ENCODE measurements at places on chromosomes 2 and 18.

DNA sequence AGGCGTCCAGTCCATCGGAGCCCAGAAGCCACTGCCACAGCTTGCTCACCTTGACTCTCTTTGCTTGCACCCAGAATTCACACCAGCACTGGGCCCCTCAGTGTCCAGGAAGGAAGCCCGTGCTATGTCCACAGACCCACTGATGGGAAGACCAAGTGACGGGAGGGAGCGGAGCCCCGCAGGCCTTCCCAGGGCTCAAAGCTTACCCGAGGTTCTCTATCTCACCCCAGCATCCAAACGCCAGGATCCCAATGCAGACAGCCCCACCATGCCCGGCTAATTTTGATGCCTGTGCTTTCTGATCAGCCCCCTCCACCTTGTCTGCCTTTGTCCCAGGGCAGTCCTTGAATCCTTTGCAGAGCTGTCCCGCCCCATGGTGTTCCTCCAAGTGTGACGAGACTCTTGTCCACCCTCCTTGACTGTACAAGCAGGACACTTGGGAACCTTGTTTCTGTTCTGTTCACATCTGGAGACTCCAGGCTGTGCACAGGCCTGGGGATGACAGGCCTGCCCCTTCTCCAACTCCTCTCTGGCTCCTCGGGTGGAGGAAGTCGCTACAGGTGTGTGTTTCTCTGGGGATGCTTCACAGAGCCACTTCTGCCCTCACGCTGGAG is 12.0 kb downstream of the NPPC start:
- no peak for DNase-seq

DNA sequence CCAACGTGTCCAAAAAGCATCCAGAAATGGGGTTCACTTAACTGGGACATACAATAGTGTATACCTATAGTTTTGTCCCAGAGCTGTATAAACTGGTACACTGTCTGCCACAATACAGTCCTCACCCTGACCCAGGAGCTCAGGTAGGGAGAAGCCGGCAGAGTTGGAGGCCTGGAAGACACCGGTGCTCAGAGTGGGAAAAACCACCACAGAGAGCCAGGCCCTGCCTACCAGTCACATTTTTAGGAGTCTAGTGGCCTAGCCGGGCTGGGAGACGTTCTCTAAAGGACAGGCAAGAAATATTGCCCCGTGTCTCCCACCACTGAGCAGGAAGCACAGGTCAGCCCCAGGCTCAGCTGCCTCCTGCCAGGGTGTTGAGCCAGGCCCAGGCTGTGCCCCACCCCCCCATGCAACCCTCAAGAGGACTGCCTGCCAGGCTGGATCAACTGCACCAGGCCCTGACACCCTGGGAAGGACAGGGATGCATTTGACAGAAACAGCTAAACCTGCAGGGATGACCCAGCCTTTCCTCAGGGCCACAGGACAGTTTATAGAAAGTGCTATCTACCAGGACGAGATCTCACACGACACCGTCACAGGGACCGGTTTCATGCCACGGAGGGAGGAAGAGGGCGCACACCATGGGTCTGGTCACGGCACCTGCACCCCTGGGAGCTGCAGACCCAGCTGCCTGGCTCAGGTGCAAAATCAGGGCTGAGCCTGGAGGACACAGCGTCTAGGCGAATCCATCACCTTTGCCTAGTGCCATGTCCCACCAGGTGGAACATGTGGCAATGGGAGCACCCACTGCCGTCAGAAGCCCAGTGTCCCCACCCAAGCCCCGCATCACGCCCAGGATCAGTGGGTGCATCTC is 89.9 kb downstream of the TMEM18 start:
- DNase-seq = no peak

- no peak for DNase-seq
Measured at GRCh38 chr2:64328756-64329155, 125.2 kb upstream of the LGALSL start.

DNA sequence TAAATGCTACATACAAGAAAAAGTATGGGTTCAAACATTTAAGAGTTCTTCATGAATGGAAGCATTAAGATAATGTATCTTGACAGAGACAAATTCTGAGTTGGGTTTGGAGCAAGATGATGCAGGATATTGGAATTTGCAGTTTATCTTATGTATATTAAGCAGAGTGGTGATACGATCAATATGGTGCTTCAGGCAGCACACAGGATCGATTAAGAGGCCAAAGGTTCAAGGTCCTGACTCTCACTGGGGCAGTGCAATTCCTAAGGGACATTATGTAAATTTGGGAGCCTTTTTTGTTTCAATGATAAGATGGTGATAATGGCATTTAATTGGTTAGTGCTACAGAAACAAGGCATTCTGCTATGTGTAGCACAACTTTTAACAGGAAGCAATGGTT is 381.9 kb downstream of the KCNJ3 start:
- no peak for DNase-seq

DNA sequence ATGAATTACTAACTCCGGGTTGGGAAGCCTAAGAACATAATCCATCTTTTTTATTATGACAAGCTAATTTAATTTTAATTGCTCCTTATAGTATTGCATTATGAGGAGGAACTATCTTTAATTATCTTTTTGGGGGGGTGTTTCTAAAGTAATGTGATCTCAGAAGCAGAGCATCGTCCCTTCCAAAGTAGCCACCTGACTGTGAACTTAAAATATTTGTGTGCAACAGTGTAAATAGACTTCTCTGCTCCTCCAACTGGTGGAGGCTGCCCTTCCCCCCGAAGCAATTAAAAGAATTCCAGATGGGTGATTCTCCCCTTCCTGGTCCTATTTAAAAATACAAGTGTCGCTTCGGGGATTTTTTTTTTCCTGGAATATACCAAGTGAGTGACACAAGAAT is 55.7 kb downstream of the TCF7L1 start:
- DNase-seq = no peak

- peak; percentile 0 for DNase-seq
Measured at GRCh38 chr2:211248841-211249240, 692.4 kb downstream of the CPS1 start.

DNA sequence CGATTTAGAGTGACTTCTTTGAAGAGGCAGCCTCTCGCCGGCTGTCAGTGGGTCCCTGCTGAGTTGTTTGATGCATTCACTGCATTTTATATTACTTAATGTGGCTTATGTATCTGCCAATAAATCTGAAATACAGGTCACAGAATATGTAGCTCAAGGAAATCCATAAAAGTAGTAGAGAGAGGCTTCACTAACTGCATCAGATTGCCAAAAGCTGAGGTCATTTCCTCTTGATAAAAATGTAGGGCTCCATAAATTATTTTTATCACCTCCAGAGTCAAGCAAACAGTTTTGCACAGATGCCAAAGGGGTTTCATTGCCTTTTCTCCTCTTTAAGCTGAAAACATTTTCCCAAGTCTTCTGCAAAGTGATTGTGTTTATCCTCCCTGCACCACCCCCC is 36.5 kb upstream of the CCDC93 start:
- no peak for DNase-seq

GRCh38 chr18:10015941-10016819 is 102.4 kb downstream of the VAPA start:
- DNase-seq = no peak

DNA sequence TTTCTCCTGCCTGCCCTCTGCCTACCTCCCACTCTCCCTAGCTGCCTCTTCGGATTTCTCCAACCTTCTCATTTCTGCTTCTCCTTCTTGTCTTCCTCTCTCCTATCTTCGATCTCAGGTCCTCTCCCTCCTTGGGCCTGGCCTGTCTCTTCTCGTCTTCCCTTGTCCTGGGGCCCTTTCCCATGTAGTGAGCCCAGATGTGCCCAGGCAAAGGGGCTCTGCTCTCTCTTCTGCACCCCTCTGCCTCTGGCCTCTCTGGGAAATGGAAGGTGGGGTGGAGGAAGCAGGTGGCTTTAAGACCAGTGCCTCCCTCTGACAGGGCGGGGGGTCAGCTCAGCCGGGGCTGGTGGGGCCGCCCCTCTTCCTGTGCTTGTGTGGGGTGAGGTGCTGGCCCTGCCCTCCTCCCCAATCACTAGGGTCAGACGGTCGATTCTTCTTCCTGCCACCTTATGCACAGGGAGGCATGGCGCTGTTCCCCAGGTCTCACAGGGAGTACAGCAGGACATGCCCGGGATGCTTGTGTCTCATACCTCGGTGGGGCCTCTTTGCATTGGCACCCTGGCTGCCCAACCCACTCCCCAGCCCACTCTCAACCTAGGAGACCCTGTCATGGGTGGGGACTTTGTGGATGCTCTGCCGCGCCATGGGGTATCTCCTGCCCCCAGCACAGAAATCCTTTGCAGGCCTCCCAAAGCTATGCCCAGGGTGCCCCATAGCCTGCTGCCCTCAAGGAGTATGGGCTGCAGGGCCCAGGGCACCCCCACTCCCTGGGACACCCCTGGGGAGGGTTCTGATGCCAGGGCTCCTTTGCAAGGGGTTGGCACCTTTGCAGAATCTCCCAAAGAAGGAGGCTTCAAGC is 213.8 kb upstream of the HAAO start:
- no peak for DNase-seq

DNA sequence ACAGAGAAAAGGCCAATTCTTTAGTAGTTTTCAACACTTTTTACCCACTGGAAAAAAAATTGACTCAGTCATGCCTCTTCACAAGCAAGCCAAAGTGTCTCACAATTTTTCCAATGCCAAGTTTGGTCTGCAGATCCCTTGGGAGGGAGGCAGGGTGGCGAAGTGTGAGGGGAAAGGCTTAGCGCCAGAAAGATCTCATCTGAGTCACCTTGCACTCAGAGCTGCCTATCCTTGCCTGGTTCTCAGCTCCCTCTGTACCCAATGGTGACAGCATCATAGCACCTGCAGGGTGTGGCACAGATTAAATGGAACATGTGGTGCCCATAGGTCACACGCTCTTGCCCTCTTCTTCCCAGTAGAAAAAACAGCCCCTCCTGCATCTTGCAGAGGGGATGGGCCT is 55.2 kb upstream of the GYPC start:
- no peak for DNase-seq

GRCh38 chr18:28284132-28284531 is 107.2 kb upstream of the CDH2 start:
- no peak for DNase-seq

GRCh38 chr2:217975626-217976025 is 27.2 kb downstream of the TNS1 start:
- DNase-seq = no peak

DNA sequence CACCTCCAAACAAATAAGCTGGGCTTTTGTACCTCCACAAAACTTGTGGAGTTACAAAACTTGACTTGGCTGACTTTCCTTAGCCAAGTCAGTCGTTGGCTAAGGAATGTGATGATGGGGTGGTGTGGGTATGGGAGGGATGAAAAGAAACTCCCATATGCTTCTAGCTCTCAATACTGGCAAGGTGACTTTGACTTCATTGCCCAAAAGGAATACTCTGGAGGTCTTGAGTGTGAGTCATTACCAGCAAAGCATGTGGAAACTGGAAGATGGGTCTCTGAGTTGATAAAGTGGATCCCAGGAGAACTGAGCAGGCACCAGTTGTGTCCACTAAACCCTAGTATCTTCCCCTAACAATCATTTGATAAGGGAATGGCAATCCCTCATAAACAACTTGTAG is 226.7 kb downstream of the GULP1 start:
- no peak for DNase-seq

GRCh38 chr2:69087211-69087911 is 74.4 kb downstream of the ANTXR1 start:
- no peak for DNase-seq

DNA sequence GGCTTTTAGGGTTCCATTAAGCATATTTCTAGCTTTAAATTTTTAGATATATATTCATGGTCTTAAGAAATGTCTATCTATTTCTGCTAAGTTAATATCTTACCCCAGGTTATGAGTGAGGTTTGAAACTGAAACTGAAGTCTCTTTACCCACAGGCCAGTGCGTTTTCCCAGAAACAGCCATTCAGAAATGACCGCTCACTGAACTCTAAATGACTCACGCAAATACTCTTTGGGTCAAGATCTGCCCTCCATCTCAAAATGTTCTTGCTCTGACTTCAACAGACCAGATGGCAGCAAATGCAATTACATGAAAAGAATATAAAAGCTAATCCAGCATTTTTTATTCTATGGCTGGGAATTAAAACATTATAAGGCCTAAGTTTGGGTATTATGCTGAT is 315.2 kb downstream of the TDRD15 start:
- no peak for DNase-seq

DNA sequence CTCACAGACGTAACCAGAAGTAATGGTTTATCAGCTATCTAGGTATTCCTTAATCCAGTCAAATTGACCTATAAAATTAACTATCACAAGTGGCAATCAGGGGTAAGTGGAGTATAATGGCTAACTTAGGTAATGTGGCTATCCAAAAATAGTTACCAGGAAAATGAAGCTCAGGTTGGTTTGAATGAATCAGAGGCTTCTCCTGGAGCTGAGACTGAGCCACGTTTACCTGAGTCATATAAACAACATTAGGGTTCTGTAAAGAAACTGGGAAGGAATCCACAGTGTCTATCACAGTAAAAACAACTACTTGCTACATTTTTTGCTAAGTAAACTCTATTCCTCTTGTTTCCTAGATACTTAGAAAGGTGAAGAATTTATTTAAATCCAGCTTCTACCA is 236.0 kb upstream of the SPHKAP start:
- no peak for DNase-seq

- no peak for DNase-seq
Measured at GRCh38 chr18:37572736-37573135, 7.1 kb upstream of the CELF4 start.

GRCh38 chr2:234422981-234423431 is 73.9 kb downstream of the ARL4C start:
- no peak for DNase-seq

GRCh38 chr18:34723143-34723542 is 13.0 kb downstream of the DTNA start:
- no peak for DNase-seq

DNA sequence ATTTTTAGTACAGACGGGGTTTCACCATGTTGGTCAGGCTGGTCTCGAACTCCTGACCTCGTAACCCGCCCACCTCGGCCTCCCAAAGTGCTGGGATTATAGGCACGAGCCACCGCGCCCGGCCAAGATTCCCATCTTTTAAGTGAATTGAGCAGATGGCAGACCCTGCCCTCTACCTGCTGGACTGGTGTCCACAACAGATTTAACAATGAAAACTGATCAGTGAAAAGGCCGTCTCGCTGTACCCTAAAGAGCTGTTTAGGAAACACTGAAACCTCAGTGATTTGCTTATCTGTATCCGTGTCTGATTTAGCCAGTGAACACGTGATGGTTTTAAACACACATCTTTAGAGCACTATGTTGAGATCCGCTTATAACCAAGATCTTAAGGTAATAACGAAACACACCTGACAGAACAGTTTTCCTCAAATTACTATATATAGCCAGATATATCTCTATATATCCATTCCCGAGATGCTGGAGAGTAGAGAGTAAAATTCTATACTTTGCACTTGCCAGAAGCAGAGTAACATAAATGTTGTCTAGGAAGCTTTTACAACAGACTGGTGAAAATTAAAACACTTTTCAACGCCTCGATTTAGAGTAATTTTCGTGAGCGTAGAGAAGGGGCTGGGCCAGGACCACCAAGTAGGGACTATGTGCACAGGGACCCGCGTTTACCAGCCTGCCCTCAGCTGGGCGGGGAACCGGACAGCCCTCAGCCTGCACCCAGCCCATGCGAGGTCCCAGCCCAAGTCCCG is 594 bp downstream of the FAM161A start:
- DNase-seq = peak; percentile 37

Data from HCT116 (cell line).